ENCODE measurements at places on chromosomes 12 and 14.

DNA sequence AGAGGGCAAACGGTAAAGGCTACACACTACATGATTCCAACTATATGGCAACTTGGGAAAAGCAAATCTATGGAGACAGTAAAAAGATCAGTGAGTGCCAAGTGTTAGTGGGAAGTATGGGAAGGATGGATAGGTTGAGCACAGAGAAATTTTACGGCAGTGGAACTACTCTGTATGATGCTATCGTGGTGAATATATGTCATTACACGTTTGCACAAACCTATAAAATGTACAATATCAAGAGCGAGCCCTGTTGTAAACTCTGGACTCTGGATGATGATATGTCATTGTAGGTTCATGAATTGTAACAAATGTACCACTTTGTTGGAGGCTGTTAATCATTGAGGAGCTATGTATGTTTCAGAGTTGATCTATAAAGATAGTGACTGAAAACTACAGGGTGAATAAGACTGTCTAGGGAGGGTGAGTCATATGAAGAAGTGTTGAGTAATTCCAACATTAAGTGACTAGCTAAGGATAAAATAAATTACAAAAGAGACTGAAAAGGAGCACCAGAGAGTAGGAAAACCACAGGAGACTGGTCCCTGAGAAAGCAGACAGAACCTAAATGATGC, 349.2 kb upstream of the LMO3 start:
- no peak for DNase-seq

DNA sequence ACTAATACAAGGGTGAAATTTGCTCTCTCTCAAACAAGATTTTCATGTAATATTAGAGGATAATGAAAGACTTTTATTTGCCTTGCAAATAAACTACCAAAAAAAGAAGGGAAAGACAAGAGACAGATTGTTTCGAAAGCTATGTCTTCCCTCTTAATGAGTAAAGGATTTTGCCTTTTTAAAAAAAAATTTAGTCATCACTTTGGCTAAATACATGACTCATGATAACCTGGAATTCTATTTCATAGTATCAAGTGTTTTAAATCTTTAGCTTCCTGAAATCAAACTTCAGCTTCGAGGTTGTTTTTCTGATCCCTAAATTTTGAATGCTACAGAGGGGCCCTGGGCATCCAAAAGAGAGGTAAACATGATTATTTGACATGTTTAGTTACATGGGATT, 144.4 kb downstream of the CCDC59 start:
- DNase-seq = no peak

DNA sequence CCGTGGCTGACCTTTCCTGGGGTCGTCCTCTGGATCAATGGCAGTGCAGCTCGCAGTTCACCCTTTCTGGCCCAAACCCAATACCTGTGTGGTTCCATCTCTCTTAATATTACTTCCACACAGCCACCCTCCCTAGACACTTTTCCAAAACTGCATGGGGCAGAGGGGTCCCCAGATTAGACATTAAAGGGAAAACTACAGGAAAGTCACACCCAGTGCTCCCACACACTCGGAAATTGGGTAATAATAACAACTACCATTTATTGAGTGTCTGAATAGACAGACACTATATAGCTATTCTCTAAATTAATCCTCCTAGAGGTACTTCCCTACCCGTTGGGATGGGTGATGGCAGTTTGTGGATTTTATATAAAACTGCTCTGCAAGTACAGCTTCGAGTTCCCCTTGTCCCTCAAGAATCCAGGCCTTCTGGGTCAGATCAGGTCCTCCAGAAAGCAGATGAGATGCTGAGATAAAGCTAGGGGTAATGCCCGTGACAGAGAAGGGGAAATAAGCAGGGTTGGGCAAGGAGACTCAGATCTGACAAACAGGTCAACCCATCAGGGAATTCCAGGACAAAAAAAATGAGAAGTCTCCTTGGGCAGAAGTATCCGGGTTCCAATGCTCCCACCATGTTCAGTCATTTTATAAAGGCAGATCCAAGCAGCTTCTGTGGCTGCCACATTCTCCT, 795 bp upstream of the PXN start:
- DNase-seq = no peak

DNA sequence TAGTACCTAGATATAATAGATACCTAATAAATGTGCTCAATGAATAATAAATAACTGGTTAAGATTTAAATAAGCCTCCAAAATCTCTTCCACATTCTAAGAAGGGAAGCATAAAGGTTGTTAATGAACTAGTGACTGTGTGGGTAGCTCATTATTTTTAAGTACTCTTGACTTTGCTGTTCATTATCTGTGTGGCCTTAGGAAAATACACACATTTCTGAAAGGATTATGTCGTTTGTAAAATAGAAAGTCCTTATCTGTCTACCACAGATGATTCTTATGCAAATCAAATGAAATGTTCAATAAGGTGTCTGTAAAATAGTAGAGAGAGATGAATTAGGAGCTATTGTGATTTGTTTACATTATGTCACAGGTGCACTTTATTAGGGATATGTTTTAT, 119.5 kb downstream of the LRRK2 start:
- no peak for DNase-seq

GRCh38 chr14:55689981-55690871, 110.2 kb downstream of the KTN1 start:
- no peak for DNase-seq

DNA sequence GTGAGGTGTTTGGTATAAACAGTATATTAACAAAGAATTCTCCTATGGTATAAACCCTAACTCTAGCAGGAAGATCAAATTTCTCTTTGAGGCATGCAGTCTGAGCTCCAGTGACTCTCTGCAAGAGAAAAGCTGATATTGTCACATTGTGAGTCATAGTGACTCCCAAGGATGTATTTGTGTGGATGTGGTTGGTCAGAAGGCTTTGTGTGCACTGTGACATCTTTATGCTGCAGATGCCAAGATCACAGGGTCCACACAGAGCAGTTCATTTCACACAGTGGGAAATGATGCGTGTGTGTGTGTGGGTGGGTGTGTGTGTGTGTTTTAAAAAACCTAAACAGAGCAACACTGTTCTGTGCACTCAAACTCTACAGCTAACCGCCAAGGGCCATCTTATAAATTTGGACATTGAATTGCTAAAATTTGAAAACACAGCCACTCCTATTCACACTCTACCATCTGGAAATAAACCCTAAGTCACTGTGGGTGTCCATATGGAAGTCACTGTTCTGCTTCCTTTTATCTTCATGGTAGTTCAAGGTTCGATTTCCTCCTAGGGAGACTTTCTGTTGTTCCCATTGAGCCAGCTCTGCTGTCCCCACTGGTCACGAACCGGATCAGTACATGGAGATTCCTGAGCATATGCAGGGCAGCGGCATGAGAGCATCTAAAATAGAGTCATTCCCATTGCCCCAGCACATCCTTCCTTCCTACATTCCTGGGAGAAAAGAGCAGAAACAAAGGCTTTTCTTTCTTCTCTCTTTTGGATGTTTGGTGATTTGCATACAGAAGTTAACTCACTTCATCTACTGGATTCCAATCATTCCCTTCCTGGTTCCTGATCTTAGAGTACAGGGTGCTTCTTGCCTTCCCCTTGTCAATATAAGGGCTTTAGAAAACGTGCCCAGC, 727.6 kb downstream of the DIO2 start:
- DNase-seq = peak; percentile 5

DNA sequence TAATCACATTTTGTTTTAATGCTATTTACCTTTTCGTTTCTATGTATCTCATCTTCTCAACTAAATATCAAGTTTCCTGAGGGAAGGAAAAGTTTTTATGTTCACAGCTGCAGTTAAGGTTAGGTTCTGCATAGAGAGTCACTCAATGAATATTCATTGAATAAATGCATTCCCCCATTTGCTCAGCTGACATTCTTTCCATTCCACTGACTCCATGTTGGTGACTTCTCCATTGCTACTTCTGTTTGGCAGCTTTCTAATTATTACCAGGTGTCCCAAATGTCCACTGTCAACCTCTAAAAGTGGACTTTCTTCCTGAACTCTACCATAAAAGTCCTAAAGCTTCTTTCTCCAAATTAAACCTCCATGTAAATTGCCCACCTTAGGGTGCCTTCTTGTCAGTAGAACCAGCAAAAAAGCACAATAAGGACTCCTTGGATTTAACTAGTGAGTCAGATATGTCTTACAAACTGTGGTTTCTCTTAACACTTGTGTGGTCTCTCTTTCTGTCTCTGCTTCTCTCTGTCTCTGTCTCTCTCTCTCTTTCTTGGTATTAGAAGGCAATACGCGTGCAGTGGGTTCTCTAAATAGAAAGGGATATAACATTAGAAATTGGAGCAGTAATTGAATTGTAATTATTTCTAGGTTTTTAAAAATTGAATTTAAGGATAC, 85.9 kb downstream of the TMEM117 start:
- DNase-seq = no peak

- no peak for DNase-seq
Observed at GRCh38 chr14:57816568-57817284, 49.2 kb downstream of the SLC35F4 start.

DNA sequence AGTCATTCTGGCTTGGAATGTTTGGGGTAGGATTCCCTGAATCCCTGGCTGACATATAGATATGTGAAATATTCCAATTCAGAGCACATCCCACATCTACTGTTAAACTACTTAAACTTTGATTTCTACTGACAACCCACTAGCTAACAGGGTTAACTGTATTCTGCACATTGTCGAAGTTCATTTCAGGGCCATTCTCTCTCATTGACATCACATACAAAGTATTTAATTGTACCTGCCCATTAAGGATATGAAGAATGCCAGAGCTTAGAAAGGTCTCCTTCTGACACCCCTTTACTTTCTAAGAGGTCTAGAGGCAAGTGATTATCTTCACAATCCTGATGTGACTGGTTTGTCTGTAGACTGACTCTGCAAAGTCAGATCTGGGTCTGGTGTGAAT, 2.8 kb upstream of the DCN start:
- DNase-seq = no peak

- no peak for DNase-seq
Observed at GRCh38 chr12:124484526-124484953, 82.9 kb downstream of the NCOR2 start.

- DNase-seq = no peak
Observed at GRCh38 chr12:24015833-24016160, 66.3 kb upstream of the SOX5 start.

DNA sequence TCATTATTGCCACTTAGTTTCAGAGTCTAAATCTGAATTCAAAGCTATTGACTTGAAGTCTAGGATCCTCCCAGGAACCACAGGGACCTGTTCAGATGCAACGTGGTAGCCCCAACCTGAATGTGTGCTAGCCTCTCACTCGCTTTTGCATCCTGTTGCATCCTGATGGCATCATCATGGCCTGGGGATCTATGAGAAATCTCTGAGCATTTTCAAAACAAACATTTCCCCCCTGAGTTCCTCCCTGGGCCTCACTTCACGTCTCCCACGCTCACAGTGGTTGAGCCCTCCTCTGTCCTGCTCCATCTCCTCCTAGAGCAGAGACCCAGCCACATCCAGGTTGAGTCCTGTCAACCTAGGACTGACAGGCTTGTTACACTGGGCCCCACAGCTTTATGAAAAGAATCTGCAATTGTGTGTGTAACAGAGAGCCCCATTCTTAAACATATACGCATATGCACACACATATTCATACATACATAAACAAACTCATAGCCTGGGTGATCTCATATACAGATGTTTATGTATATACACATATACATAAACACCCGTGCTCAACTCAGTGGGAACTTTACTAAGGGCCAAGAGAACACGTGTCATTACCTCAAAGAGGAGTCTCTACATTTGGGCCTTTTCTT, 5.4 kb upstream of the KRT72 start:
- DNase-seq = no peak

DNA sequence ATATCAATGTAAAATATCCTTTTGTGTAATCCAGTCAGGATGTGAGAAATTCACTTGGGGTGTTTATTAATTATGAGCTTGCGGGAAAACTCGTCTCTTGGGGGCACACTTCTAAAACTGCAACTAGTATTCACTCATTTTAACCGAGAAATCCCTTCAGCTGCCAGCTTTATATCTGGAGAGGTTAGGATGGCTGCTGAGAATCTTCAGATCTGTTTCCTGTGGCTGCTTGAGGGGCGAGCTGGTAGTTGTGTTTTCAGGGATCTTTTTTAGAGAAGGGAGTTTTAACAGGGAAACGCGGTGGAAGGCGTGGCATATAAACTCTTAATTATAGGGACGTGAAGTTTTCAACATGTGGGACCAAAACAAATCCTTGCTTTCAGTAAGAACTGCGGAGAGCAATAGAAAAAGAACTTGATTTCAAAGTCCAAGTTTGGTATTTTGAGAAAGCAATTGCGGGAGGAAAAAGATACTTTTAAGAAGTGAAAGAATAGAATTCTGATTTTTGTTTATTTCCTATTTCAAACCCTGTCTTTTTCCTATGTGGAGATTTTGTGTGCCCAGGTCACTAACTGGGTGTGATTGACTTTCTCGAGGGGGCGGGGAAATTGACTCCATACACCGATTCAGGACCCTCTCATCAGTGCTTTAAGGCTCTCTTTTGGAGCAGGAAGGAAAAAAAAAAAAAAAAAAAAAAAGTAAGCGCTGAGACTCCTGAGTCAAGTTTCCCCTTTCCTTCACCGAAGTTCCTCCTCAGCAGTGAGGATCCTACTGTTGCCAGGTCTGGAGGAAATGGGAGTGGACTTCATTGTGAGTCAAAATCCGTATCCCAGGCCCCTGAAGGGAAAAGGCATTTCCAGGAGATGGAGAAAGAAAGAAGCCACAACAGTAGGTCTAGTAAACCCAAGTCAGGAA, 1.1 kb downstream of the PPFIBP1 start:
- DNase-seq = no peak
